ENCODE measurements at places on chromosomes 5 and 9. TPM values are rescaled to one million over a fixed set of nuclear protein-coding genes. Genes with fewer than 3 reads are reported as not detected.

The LRRC19 gene
- not detected for total RNA-seq

The NEUROG1 gene
- not detected for total RNA-seq

The LCN9 gene
- not detected for total RNA-seq

The PTPN3 gene
- 3.6 TPM for total RNA-seq

The RAPGEF6 gene
- 21.4 TPM for total RNA-seq

The KIAA0825 gene
- total RNA-seq: 1.9 TPM

The CCDC112 gene
- total RNA-seq: 5.9 TPM

- no peak for DNase-seq
These were observed 35.7 kb downstream of the DPYSL3 start for GRCh38 chr5:147474140-147474539.

GRCh38 chr5:120096413-120096812 lies 367.7 kb upstream of the PRR16 start:
- DNase-seq: no peak

GRCh38 chr5:107446972-107447371 lies 223.8 kb downstream of the EFNA5 start:
- no peak for DNase-seq

DNA sequence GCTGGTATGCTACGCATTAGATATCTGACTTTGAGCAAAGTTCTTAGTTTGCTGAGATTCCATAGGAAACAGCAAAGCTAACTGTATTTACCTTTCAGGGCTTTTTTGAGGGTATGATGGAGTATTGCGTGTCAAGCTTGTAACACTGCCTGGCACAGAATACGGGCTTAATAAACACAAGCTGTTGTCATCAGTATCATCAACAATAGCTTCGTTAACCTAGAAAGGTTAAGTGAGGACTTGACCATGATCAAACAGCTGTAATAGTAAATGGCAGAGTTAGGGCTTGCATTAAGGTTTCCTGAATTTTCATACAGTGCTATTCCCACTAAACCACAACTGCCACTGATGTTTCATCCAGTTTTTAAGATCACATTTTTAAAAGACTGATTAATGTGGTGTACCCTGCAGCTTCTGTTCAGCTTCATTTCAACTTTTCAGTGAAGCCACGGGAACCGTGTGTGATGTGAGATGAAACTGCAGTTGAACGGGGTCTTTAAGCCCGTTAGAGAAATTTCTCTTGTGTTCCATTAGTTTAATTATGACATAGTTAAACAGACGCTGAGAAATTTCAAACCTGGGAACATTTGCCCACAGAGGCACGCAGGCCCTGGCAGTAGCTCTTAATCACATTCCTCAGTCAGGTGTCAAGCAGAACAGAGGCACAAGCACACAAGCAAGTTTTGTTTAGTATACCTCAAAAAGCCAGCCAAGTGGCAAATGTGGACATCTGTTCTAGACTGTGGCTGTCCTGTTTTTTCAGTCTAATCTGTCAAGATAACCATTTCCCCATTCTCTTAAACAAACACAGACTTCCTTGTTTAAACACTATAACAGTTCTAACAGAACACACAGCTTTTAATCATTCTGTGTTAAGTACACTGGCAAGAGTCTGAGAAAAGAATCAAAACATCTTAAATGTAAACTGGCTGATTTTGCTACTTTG lies 147.1 kb downstream of the ZNF608 start:
- DNase-seq: peak; percentile 95

DNA sequence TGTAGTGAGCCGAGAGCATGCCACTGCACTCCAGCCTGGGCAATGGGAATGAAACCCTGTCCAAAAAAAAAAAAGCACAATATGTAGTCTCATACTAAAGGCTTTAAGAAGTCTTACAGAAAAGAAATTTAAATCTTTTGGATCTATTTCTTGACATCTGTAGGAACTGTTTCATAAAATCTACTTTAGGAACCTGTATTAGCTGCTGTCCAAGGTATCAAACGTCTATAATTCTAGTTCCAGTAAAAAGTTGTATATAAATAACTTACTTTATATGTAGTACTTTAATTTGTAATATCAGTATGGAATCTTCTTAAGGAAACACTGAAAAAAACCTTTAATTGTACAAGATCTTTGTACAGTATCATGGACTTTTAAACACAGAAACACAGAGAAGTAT lies 106.8 kb upstream of the RASGRF2 start:
- no peak for DNase-seq

DNA sequence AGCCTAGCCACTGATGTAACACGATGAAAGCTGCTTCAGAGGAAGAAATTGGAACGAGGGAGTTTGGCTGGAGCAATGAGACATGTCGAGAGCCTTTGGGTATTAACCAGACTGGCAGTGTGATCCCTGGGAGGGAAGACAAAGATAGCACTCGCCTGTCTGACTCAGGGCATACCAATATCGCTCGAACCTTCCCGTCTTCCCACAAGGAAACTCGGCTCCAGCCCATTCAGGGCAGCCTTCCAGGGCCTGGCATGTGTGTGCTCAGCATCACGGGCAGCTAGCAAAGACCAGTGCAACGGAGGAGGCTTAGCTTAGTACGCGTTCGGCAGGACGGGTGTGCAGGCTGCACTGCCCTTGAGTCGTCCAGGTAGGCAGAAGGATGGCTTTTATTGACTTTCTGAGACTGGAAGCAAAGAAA lies 356.9 kb upstream of the WWC1 start:
- no peak for DNase-seq

DNA sequence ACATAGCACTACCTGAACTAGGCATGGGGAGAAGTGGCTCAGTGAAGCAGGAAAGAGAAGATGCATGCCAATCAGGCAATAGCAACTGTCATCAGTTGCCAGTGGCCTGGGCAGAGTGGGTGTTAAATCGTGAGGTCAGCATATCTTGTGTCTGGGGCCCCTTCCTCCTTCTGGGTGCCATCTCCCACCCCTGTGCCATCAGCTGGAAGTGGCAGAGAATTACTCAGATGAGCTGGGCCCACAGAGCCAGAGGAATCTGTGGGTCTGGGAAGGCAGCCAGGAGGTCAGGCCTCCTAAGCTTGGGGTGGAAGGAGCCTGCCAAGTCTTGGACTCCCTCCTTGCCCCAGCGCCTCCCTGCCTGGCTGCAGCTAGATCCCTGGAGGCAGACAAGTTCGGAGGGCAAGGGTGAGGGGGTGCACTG lies 66.5 kb downstream of the GALNT12 start:
- no peak for DNase-seq

GRCh38 chr5:78920604-78921003 lies 64.5 kb downstream of the ARSB start:
- DNase-seq: peak; percentile 33

GRCh38 chr5:148381906-148382305 lies 1.9 kb upstream of the FBXO38 start:
- no peak for DNase-seq

DNA sequence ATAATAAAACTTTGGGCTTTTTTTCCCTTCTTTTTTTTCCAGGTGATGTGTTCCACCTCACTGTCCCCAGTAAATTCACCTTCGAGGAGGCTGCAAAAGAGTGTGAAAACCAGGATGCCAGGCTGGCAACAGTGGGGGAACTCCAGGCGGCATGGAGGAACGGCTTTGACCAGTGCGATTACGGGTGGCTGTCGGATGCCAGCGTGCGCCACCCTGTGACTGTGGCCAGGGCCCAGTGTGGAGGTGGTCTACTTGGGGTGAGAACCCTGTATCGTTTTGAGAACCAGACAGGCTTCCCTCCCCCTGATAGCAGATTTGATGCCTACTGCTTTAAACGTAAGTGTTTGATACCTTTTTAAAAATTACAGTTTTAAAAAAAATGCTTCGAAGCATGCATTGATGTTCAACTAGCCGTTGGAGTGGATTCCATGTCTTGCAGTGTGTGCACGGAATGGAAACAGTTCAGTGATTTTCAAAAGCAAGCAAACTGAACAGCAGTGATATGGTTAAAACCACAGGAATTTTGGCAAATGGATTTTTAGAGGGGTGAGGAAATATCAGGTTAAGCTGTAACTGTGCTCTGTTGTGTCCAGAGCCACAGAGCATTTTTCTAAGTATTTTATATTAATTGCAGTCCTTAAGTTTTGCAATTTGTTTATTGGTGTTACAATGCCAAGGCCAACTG lies 40.7 kb downstream of the VCAN start:
- no peak for DNase-seq

All from dermis blood vessel endothelial cell (primary cell).